ENCODE measurements at places on chromosomes 4 and X.

- DNase-seq = no peak
Observed at GRCh38 chrX:130803537-130803936, 99.5 kb downstream of the ENOX2 start.

GRCh38 chr4:8599657-8600056, 7.1 kb downstream of the CPZ start:
- DNase-seq = no peak

GRCh38 chrX:7263330-7263729, 115.4 kb upstream of the PUDP start:
- no peak for DNase-seq

- no peak for DNase-seq
Observed at GRCh38 chrX:2183193-2183725, 317.5 kb downstream of the DHRSX start.

- DNase-seq = no peak
Observed at GRCh38 chr4:104719539-104720230, 225.0 kb upstream of the CXXC4 start.

DNA sequence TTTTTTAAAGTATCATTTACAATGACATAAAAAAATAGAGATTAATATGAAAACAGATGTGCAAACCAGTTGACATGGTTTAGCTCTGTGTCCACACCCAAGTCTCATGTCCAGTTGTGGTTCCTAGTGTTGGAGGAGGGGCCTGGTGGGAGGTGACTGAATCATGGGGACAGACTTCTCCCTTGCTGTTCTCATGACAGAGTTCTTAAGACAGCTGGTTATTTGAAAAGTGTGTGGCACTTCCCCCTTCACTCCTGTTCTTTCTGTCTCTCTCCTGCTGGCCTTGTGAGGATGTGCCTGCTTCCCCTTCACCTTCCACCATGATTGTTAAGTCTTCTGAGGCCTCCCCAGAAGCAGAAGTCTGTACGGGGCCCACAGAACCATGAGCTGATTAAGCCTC, 23.8 kb downstream of the CNOT6L start:
- DNase-seq = no peak

- DNase-seq = no peak
Observed at GRCh38 chr4:26108054-26108453, 194.0 kb downstream of the SMIM20 start.

- DNase-seq = no peak
Observed at GRCh38 chr4:11228530-11228929, 200.2 kb downstream of the HS3ST1 start.

DNA sequence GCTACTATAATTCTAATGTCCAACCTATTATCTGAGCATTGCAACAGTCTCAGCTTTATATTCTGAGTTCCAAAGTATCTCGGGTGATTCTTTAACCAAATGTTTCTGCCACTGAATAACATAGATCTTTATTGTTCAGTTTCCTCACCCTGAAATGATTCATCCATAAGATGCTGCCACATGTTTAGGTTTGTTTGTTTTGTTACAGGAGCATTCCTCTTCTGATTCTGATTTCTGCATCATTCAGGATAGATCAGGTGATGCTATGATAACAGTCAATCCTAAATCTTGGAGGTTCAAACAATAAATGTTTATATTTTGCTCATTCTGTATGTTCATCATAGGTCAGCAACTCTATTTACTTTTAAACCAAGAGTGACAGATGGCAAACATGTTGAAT, 927.6 kb downstream of the PCDH7 start:
- no peak for DNase-seq
